A549 treated with RU486 at 1 μM for 4 hours (cell line): ENCODE measurements at places on chromosomes 7 and 10. TPM values are rescaled to one million over a fixed set of nuclear protein-coding genes. Genes with fewer than 3 reads are reported as not detected.

CLDN4 gene
- total RNA-seq: 4.2 to 7.1 TPM (median 5.1 TPM) in 5 replicates

HTR5A gene
- not detected in 5 replicates for total RNA-seq

DBNL gene
- total RNA-seq: 57.6 to 72.3 TPM (median 66.5 TPM) in 5 replicates

NRCAM gene
- total RNA-seq: 51.0 to 98.3 TPM (median 91.5 TPM) in 5 replicates

JCAD gene
- 7.7 to 8.7 TPM (median 7.7 TPM) in 5 replicates for total RNA-seq

AKR1D1 gene
- not detected in 5 replicates for total RNA-seq

UCN3 gene
- total RNA-seq: not detected in 5 replicates

BRAF gene
- 4.9 to 6.5 TPM (median 5.9 TPM) in 5 replicates for total RNA-seq

HYAL4 gene
- not detected in 5 replicates for total RNA-seq

HOXA5 gene
- 2.8 to 7.5 TPM (median 6.6 TPM) in 5 replicates for total RNA-seq

CYP2E1 gene
- total RNA-seq: 0.18 to 0.35 TPM (median 0.22 TPM) in 5 replicates
